Calu3 (cell line): ENCODE measurements at places on chromosomes 5 and 9.
A peak's percentile ranks its signal among the peaks of the same experiment; 100 is the strongest.

GRCh38 chr5:66637994-66638393 lies 41.8 kb downstream of the MAST4 start:
- DNase-seq, result no peak

- peak; percentile 48 for DNase-seq
Observed at GRCh38 chr9:12785260-12785770, 10.5 kb downstream of the LURAP1L start.

DNA sequence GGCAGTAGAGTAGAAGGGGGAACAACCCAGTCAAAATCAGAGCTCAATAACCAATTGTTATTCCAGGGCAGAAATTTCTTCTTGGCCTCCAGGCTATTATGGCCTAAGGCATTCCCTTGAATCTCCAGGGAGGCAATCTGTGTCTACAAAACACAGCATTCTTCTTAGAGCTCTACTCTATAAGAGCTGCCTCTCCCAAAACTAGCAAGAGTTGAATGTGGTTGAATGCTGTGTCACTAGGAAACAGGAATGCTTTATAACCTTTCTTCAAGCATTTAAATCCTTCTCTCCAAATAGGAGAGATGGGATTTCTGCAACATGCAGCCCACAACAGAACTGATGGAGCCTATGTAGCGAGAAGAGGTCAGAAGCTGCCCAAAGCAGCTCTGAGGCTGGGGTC lies 97.1 kb upstream of the APC start:
- no peak for DNase-seq

GRCh38 chr5:132230871-132231270 lies 3.2 kb upstream of the P4HA2 start:
- DNase-seq, result no peak

- no peak for DNase-seq
Observed at GRCh38 chr5:131000289-131000688, 164.8 kb downstream of the HINT1 start.

GRCh38 chr5:111765613-111766571 lies 8.9 kb upstream of the NREP start:
- DNase-seq, result no peak

DNA sequence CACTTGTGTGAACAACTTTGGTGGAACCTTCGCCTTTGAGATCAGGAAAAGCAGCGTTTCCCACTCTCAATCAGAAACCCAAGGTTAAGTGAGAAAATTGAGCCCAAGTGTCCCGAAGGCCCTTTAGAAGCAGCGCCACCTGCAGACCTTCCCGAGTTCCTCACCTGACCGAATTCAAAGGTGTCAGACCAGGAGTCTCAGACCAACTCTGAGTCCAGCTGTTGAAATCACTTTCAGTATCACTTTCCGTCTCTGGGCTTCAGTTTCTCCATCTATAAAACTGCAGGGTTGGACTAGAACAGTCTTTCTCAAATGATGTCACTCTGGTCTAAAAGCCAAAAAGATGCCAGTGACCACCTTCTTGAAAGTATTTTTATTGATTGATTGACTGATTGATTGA lies 31.7 kb upstream of the GRHPR start:
- no peak for DNase-seq

- no peak for DNase-seq
Observed at GRCh38 chr5:123696921-123697341, 185.0 kb downstream of the CSNK1G3 start.

DNA sequence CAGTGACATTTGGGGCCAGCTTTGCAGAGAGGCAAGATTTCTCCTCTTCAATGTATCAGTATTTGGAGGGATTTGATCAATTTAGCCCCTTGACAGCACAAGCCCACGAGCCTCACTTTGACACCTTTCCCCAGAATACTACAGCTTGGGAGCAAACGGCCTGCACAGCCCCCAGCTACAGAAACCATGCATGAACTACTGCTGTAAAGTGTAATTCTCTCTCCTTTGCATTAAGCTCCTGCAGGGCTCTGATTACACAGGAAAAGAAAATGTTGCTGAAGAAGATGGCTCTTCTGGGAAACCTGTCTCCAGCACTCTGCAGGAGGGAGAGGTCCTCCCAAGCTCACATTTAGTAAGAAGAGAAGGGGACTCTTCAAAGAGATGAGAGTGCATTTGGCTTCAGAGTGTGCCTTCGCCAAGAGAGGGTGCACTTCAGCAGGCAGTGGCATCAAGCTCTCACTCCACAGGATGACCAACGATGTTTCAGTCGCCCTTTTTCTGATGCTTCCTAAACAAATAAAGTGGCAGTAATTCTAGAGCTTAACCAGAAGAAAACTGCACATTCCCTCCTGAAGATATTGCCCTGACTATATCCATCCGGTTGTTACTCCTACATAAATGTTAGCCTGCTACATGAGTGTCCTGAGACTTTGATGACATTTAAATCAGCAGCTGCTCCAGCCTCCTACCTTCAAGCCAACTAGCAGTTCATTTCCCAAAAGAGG lies 272.2 kb downstream of the AUH start:
- DNase-seq, result peak; percentile 37

DNA sequence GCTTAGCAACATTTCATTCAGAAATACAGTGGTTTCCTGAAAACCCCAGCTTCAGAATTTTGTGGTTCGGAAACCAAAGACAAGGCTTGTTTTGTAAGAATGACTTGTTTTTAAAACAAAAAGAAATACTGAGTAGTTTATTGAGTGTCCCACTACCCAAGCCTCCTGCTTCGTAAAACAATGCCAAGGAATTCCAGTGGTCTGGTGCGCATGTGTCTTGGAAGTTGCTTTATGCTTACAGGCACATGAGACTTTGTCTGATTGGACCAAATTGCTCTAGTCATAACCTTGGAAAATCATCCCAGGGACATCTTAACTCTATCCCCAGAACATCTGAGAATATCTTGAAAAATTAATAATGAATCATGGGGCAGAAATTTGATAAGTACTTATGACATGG lies 77.1 kb upstream of the FST start:
- DNase-seq, result no peak

DNA sequence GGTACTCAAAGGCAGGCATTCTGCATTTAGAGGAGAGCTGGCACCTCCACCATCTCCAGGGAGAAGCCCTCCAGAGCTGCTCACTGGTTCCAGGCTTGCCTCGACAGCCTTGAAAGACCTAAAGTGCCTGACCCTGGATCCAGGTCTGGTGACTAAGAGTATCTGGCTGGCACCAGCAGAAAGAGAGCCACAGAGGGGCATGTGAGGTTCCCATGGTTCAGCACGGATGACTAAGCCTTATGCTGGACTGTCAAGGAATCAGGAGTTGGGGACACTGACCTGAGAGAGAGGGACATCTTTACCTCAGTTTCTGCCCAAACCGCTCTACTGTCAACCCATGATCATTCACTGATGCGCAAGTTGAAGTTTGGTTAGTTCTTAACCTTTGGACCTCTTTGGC lies 3.0 kb downstream of the ACTL7A start:
- no peak for DNase-seq

- DNase-seq, result no peak
Observed at GRCh38 chr9:92749071-92749933, 15.3 kb downstream of the BICD2 start.

GRCh38 chr9:81508476-81508875 lies 180.9 kb downstream of the TLE1 start:
- DNase-seq, result no peak

- no peak for DNase-seq
Observed at GRCh38 chr9:127090341-127090985, 32.0 kb downstream of the ANGPTL2 start.

- DNase-seq, result no peak
Observed at GRCh38 chr9:36721846-36722588, 149.3 kb downstream of the MELK start.

- no peak for DNase-seq
Observed at GRCh38 chr5:31815376-31815775, 176.4 kb downstream of the PDZD2 start.

DNA sequence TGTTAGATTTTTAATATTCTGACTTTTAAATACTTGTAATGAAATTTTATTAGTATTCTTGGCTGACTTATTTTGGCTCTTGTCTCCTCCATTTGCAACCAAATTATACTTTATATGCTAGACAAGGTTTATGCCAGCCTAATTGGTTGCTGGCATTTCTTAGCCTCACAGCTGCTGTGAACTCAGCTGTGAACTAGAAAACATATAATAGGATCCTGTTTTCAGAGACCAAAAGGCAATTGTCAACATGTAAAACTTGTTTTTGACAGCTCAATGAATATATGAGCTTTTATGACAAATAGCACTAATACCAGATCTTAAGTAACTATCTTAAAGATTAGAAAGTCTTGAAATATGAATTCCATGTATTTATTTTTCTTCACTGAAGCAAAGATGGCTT lies 25.9 kb downstream of the KIF2A start:
- DNase-seq, result no peak

DNA sequence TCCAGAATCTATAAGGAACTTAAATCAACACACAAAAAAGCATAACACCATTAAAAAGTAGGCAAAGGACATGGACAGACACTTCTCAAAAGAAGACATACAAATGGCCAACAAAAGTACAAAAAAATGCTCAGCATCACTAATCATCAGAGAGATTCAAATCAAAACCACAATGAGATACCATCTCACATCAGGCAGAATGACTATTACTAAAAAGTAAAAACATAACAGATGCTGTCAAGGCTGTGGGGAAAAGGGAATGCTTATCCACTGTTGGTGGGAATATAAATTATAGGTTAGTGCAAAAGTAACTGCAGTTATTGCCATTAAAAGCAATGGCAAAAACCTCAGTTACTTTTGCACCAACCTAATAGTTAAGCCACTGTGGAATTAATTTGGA lies 32.2 kb upstream of the SPATA31D4 start:
- DNase-seq, result no peak

DNA sequence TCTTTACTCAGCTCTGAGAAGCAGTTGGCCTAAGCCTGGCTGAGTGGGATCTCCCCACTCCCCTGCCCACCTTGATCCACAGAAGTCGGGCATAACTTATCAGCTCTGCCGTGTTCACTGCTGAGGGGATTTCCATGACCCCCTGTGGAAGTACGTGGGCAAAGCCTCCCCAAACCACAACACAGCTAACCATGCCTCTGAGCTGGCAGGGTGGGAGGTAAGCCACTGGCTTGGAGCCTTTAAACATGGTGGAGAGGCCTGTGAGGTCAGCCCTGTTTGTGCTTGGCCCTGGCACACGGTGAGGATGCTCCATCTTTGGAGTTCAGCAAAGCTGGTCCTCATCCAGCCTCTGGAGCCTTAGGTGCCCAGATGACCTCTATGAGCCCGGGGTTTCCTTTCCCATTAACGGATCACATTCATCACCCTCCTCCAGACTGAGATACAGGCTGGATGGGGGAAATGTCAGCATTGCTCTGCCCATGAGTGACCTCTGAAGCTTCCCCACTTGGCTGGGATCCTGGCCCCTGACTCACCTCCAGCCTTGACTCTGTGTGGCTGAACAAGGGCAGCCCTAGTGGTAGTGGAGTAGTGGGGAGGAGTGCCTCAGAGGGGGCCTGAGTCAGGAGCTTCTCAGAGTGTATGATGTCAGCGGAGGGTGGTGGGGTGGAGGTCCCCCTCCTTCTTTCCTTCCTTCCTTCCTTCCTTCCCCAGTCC lies 6.2 kb downstream of the PDLIM4 start:
- DNase-seq, result no peak

DNA sequence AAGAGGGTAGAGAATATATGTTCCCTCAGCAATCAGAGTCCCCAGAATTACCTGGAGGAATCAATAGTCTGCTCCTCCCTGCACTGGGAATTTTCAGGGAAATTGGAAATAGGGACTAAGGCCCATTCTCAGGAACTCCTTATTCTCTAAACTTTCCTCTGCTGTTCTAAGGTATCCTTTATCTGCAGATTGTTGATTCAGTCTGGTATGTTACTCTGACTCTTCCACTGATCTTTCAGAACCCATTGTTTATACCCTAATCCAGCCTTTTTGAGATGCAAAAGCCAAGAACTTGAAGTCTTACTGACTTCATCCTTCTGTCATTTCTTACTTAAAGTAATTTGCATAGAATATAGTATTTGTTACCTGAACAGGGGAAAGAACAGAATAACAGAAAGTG lies 143.5 kb upstream of the PPP1R2B start:
- DNase-seq, result no peak
